ENCODE measurements at places on chromosomes 5 and 9.

DNA sequence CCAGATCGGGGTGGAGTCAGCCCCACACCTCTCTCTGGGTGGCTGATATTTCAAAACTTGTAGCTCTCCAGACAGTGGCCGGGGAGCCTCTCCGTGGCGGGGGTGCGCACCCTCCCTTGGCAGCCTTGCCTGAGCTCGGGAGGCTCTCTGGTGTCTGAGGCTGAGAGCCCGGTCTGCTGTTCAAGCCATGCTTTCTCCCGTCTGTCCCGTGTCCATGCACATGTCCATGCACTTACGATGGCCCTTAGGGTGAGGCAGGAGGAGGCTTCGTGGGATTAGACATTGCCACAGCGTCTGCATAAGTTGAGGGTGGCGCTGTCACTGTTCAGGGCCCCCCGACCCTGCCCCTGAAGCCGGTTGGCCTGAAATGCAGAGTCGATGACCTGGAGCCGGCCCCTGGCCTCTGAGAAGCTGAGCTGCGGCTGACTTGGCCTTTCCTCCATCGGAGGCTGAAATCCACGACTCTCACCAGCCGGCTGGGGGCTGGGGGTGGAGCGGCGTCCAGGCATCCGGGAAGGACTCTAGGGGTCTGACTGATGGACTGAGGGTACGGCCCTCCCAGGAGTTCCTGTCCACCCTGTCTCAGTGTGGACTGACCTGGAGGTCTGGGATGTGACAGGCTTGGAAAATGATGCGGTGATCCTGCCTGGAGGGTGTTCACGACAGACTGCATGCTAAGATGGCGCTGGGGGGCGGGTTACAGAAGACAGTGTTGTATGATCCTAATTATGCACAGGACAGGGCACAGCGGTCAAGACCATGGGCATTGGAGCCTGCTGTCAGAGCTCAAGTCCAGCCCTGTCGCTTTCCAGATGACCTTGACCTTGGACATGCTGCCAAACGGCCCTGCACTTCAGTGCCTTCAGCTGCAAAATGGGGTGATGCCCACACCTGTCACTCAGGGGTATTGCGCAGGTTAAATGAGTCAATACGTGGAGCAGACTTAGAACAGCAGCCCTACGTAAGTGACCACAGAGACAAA is 18.3 kb upstream of the SLC2A6 start:
- DNase-seq: no peak

- DNase-seq: peak; percentile 58
Measured at GRCh38 chr5:180799194-180799593, 3.4 kb downstream of the MGAT1 start.

DNA sequence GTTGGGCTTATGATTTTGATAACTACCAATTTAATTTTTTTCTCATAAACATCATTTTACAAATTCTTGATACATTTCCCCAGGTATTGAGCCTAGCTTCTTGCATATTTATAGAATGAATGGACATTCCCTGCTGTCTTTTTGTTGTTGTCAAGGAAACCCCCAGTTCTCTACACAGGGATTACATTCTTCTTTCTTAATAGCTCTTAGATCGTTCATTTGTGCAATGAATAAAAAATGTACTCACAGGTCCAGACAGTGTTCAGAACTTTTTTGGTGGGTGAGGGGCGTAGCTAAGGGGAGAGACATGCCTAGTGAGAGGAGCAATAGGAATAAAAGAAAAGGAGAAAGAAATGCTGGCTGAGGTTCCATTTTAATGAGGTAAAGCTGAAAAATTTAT is 58.6 kb downstream of the VCAN start:
- no peak for DNase-seq

- DNase-seq: no peak
Measured at GRCh38 chr9:134591082-134591571, 50.5 kb upstream of the COL5A1 start.

- no peak for DNase-seq
Measured at GRCh38 chr5:7991125-7991821, 122.3 kb downstream of the MTRR start.

GRCh38 chr5:97127727-97128126 is 14.7 kb downstream of the LIX1 start:
- DNase-seq: no peak

- DNase-seq: no peak
Measured at GRCh38 chr5:172185096-172185461, 2.9 kb downstream of the STK10 start.

DNA sequence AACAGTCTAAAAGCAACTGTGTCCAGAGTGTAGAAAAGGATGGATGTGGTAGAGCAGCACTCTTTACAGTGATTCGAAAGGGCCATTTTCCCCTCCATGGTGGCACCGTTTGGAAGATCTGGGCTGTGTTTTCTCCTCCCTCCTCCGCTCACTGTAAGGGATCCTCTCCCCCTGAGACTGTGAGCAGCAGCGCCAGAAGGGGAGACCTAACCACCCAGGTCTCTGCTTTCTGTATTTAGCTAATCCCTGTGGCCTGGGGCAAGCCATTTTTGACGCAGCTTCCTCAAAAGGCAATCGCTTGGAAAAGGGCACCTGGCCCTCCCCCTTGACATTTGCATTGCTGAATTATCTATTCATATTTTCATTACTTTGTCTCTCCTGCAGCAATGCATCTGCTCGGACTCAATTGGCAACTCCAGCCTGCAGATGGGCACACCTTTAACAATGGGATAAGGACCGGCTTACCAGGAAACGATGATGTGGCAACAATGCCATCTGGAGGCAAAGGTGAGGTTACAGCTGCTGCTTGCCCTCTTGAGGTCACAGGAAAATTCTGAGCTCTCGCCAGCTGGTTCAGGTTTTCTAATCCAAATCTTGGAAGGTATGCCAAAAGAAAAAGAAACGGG is 244.3 kb upstream of the WWC1 start:
- DNase-seq: peak; percentile 41

- peak; percentile 32 for DNase-seq
Measured at GRCh38 chr5:61455179-61456006, 123.3 kb downstream of the ZSWIM6 start.

GRCh38 chr5:61277190-61277589 is 54.9 kb upstream of the ZSWIM6 start:
- no peak for DNase-seq

- DNase-seq: no peak
Measured at GRCh38 chr5:68077349-68077894, 138.1 kb upstream of the PIK3R1 start.

- no peak for DNase-seq
Measured at GRCh38 chr9:112063586-112063985, 111.5 kb downstream of the SUSD1 start.

- DNase-seq: no peak
Measured at GRCh38 chr9:100375658-100376057, 22.9 kb upstream of the TEX10 start.

DNA sequence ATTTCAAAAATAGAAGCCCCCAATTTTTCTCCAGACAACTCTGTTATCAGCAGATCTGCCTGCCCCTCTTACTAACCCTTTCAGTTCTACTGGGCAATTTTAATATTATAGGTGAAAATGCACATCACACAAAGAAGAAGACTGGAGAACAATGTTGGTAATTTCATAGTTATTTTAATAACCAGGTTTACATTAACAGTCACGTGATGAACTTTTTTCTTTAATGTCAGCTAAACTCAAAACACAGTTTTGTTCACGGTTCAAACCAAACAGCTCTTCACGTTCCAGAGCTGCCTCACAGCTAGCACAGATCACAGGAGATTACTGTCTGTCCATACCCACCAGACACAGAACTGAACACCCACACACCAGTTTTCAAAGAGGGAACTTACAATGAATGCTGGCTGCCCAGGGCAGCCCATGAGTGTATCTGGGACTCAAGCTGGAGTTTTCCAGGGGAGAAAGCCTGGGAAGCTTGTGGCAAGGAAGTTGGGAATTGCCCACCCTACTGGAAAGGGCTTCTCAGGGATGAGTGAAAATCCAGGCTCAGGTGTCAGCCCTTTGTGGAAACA is 119.1 kb downstream of the DPYSL3 start:
- DNase-seq: no peak

GRCh38 chr9:121654499-121655140 is 3.2 kb downstream of the DAB2IP start:
- peak; percentile 65 for DNase-seq

DNA sequence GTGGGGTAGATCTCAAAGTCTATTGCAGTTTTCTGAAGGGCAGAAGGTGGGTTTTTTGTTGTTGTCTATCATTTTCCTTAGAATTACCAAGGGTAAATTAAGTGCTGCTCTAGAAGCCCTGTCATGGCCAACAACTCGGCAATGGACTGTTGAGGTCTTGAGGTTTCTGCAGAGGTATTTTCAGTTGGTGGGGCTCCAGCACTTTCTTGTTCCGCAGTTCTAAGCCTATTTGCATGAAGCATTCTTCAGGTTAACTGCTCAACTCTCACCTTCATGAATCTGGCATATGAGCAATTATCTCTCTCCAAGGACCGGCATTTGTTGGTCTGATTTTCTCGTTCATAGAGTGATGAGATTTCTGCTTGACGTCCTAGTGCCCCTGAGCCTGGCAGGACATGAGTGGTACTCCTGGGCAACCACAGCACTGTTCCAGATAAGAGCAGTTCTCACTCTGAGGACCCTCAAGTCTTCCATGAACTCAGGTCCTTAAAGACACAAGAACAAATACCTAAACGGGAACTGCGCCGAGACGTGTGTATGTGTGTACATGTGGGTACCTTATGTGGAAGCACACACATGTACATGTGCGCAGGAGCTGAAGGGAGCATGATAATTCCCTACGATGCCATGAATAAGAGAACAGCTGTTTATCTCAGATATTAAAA is 544.5 kb downstream of the CSNK1G3 start:
- DNase-seq: peak; percentile 23

GRCh38 chr9:32832346-32832745 is 49.0 kb downstream of the TMEM215 start:
- no peak for DNase-seq
